CD4-positive, alpha-beta T cell (primary cell): ENCODE measurements at places on chromosomes 5 and 9.
A peak's percentile ranks its signal among the peaks of the same experiment; 100 is the strongest.

DNA sequence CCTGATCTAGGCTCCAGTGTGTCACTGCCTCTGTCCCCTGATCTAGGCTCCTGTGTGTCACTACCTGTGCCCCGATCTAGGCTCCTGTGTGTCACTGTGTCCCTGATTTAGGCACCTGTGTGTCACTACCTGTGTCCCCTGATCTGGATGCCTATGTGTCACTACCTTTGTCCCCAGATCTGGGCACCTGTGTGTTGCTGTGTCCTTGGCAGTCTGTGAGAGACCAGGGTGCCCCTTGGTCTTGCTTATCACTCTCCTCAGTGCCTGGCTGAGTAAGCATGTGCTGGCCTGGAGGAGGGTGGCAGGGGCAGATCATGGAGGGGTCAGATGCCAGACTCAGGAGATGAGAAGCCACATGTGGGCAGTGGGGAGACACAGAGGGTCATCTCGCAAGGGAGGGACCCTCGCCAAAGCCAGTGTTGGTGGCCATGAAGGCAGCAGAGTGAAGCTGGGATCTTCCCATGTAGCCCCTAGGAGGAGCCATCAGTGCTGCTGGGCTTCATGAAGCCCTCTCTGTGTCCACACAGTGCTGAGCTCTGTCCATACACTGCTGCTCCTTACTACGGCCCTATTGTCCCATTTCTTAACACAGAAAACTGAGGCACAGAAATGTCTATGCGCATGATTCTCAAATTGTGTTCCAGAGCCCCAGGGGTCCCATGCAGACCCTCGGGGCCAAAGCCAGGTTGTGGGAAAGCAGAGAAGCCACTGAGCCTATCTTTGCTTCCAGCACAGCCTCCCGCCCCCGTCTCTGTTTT lies 15.5 kb downstream of the OLFML2A start:
- no peak for DNase-seq

DNA sequence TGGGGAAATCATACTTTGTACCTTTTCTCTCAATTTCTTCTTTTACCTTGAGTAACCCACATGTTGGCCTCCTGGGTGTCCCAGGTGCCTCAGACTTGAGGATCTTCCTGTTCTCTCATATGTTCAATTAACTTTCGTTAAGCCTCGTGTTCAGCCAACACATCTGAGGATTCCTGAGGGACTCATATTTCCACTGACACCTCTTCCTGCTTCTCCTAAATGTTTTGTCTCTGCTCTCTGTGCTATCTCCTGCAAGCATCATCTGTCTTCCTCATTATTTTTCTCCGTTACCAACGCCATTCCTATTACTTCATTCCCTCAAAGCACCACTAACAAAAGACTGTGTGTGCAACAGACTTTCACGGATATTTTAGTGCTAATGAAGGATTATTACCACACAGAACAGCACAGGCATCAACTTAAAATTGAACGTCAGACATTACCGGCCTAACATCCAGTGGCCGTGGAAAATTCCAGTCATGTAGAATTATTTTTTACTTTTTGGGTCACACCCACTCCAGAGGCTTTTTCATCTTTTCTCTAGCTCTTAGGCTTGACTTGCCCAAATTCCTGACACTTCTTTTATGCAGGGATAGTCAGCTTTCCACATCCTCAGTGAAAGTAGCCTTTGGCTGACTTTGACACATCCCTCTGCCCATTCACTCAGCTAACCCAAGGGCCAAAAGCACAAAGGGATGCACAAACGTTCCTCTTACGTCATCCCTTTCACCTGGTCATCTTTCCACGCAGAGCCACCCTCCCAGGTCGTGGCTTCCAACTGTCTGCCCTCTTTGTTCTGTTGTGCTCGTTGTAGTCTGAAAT lies 46.0 kb upstream of the OSMR start:
- DNase-seq = no peak

DNA sequence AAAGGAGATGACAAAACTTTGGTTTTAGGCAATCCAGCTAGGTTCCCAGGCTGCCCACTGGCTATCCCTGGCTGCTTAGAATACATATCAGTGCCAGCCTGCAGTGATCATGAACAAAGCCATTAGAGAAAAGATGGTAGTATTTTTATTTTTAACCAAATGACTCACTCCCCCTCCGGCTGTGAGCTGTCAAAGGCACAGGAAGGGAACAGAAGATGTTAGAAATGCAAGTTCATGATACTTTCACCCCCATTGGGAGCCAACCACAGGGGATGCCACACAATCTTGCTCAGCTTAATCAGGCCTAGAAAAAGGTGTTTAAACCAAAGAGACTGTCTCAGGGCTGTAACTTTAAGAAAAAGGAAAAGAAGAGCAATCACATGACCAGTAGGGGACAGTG lies 70.3 kb upstream of the ASTN2 start:
- no peak for DNase-seq

DNA sequence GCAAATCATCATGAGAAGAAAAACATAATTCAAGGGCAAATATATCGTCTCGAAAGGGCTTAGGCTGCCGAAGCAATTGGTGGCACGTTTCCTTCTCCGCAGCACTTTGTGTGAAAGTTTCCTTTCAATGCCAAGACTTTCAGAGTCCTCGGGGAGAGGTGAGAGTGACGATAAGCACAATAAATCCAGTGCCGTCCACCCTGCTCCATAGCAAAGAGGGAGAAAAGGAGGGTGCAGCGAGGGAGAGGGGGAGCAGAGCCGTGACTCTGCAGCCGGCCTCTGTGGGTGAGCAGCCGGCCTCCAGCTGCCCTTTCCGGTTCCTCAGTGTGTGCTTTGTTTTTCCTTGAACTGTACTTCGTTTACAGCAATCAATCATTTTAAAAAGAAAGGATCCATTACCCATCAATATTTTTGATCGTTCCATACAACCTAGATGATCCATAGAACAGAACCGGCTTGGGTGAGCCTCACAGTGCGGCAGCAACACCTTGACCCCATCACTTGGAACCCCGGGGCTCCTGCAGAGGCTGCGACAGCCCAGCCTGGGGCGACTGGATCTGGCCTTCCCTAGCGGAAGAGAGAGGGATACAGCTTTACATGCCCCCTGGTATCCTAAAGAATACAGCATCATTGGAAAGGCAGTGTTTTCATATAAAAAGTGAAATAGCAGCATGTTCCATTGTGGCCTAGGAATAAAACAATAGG lies 247.0 kb upstream of the IRX4 start:
- no peak for DNase-seq

DNA sequence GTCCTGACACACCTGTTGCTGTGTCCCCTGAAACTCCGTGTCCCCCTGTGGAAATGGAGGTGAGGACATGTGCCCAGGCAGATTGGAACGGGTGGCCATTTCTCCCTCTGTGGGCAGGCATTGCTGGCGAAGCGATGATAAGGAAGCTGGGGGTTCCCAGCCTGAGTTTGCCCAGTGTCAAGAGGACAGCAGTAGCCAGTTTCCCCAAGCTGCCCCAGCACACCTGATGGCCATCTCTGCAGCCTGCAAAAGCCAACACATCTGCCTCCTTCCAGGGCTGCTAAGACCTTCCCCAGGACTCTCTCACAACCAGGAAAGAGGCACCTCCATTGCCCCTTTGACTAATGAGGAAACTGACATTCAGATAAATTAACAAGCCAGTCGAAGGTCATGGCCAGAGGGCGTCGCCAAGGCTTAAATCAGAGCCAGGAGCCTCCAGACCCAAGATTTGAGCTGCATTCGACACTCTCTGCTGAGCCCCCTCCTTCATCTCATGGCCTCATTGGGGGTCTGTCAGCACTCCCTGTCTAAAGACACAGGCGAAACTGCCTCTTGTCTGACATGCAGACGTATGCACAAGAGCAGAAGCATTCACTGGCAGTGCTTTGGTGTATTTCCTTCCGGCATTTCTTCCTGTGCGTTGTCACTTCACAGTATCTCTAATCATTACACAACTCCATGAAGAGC lies 10.4 kb upstream of the WNK2 start:
- no peak for DNase-seq

- DNase-seq = no peak
These were observed 783.3 kb upstream of the CDH9 start for GRCh38 chr5:27821681-27822080.

- no peak for DNase-seq
These were observed 556.6 kb upstream of the TUSC1 start for GRCh38 chr9:26234865-26235264.

DNA sequence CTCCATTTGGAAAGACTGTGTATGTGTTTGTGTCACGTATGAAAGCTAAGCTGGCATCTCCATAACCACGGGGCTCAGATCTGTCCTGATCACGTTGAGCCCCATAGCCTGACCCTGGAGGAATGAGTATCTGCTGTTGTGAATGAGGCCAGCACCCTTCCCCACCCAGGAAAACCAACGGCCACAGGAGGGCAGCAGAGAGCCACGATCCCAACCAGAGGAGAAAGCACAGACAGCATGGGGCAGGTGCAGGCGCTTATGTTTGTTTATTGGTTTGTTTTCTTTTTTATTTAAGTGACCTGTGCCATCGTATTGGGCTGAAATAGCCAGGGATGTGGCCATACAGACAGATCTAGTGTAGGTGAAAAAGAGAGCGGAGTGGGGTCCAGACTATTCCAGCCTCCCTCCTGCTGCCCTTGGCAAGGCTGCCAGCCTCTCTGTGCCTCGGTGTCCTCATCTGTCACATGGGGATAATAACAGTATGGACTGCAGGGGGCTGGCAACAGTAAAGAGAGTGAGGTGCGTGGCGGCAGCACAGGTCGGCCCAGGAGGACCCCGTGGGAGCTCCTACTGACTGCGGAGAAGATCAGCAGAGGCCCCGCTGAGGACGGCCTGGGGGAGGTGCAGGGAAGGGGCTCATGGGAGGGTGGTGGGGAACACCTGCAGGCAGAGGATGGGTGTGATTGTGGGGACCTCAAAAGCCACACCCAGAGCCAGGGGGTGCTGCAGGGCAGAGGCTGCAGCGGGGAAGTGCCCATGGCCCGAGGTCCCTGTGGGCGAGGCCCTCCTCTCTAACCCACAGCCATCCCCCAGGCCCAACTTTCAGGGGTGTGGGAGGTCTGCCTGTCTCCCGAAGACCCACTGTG lies 12.1 kb downstream of the OR2V2 start:
- DNase-seq = peak; percentile 94

- no peak for DNase-seq
These were observed 95.0 kb downstream of the MACIR start for GRCh38 chr5:103353581-103353980.

GRCh38 chr9:10238087-10238486 lies 374.7 kb downstream of the PTPRD start:
- DNase-seq = no peak

- no peak for DNase-seq
These were observed 726.4 kb upstream of the GRAMD2B start for GRCh38 chr5:125696762-125697161.

- DNase-seq = no peak
These were observed 72.4 kb downstream of the TEK start for GRCh38 chr9:27181381-27181780.

GRCh38 chr9:68955330-68955729 lies 58.6 kb downstream of the PRKACG start:
- no peak for DNase-seq

DNA sequence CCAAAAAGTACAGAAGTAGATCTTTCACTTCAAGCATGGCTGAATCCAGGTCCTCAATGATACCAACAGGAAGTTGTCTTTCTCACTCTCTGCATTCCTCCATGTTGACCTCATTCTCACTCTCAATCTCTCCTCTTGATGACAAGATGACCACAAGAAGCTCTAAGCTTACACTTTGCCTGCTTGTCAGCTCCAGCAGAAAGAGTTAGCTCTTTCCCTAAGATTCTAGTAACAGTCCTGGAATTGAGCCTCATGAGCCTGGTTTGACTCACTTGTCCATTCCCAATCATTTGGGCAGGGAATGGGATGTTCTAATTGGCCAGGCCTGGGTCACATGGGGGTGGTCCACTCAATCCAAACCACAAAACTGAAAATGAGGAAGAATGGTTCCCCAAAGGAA lies 3.3 kb upstream of the CLTA start:
- DNase-seq = no peak
